NCI-H1694 treated with DMSO at 0.1 percent for 48 hours (cell line): ENCODE measurements at places on chromosomes 12 and 14.
A peak's percentile ranks its signal among the peaks of the same experiment; 100 is the strongest.

- no peak for DNase-seq
Observed at GRCh38 chr14:103749452-103749851, 33.8 kb downstream of the ZFYVE21 start.

GRCh38 chr12:9706086-9706685, 26.7 kb downstream of the CLECL1 start:
- no peak for DNase-seq

- no peak for DNase-seq
Observed at GRCh38 chr12:4432878-4433744, 12.5 kb downstream of the FGF6 start.

GRCh38 chr14:33767586-33768457, 183.1 kb downstream of the EGLN3 start:
- no peak for DNase-seq

DNA sequence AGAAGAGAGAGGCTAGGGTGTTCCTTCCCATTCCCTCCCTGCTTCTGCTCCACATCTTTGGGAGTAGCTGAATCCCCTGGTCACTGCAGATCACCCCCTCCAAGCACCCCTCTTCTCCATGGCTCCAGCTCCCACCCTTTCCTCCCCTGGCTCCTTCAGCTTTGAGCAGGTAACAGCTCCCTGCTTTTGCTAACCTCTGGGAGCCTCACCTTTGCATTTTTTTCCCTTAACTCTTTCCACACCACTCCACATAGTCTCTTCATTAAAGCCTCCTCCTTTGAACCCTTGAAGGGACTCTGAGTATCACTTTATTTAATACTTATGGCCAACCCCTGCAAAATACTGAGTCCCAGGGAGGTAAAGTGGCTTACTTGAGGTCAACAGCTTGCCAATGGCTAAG, 25.7 kb upstream of the SERPINA6 start:
- no peak for DNase-seq

- no peak for DNase-seq
Observed at GRCh38 chr12:75750716-75751306, 239.4 kb upstream of the KRR1 start.

GRCh38 chr12:1212526-1212925, 221.5 kb downstream of the ERC1 start:
- DNase-seq: no peak

DNA sequence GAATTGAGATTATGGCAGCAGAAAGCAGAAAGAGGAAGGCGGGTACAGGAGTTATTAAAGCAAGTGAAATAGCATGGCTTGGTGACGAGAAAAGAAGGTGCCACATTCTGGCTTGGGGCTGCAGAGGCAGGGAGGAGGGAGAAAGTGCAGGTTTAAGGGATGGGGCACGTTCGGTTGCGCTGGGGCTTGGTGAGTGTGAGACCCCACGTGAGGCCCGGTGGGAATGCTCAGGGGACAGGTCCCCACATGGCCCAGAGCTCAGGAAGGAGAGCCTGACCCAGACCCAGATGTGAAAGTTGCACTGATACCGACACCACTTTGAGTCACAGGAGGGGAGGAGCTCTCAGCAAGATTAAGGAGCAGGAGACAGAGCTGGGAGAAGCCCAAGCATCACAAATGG, 187.1 kb downstream of the PIWIL1 start:
- DNase-seq: no peak

DNA sequence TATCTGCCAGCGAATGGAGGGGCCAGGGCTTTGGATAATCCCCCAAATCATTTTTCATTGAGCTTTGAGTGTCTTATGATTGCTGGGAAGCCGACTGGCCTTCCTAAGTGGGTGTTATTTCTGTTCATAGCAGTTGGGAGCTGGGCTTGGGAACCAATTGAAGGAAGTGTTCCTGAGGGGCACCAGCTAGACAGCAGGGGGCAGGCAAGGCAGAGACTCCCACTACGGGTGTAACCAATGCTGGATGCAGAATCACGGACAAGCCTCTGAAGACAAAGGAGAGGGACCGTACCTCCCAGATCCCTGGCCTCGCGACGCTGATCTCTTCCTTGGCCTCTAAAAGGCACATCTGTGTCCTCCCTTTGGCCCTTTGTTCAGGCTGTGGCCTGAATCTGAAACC, 149.0 kb upstream of the PRMT8 start:
- peak; percentile 89 for DNase-seq

DNA sequence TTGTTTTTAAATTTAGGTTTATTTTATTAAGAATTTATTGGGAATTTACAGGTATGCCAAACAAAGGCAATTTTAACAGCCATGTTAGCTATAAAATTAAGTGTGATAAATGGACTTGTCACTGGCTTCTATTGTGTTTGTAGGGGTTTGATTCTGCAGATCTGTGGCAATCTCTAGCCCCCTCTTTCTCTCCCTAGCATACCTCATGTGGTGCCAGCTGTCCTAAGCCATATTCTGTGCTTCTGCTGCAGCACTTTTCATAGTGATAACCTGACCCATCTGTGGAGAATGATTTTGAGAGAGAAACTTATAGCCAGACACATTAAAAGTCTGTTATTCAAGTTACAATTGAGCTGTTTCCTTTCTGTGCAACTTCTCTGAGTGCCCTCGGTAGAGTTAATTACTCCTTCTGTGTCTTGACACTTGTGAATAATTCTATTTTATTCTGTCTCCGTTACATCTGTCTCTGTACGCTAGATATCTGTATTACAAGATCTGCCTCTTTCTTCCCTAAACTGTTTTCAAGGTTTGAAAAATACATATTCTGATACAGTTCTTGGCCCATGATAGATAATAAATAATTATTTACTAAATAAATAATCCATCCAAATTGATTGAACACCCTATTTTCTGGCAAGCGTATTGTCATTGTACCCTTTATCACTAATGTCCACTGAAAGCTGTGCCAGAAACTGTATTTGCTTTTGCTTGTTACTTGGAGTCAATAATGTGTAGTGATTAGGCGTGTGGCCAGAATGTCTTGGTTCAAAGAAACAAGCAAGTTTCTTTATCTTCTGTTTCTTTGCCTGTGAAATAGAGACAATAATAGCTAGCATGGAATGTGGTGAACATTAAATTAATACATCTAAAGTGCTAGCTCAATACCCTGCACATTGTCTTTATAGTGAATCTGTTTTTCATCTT, 40.0 kb downstream of the FRS2 start:
- no peak for DNase-seq
